ENCODE measurements at places on chromosomes 11 and 22. TPM values are rescaled to one million over a fixed set of nuclear protein-coding genes. Genes with fewer than 3 reads are reported as not detected.

- no peak for DNase-seq
These were observed 631 bp upstream of the C22orf39 start for GRCh38 chr22:19448076-19448607.

- DNase-seq = no peak
These were observed 81.8 kb downstream of the DGCR2 start for GRCh38 chr22:19040391-19040861.

GRCh38 chr11:104134745-104135144, 29.2 kb downstream of the PDGFD start:
- DNase-seq = no peak

DNA sequence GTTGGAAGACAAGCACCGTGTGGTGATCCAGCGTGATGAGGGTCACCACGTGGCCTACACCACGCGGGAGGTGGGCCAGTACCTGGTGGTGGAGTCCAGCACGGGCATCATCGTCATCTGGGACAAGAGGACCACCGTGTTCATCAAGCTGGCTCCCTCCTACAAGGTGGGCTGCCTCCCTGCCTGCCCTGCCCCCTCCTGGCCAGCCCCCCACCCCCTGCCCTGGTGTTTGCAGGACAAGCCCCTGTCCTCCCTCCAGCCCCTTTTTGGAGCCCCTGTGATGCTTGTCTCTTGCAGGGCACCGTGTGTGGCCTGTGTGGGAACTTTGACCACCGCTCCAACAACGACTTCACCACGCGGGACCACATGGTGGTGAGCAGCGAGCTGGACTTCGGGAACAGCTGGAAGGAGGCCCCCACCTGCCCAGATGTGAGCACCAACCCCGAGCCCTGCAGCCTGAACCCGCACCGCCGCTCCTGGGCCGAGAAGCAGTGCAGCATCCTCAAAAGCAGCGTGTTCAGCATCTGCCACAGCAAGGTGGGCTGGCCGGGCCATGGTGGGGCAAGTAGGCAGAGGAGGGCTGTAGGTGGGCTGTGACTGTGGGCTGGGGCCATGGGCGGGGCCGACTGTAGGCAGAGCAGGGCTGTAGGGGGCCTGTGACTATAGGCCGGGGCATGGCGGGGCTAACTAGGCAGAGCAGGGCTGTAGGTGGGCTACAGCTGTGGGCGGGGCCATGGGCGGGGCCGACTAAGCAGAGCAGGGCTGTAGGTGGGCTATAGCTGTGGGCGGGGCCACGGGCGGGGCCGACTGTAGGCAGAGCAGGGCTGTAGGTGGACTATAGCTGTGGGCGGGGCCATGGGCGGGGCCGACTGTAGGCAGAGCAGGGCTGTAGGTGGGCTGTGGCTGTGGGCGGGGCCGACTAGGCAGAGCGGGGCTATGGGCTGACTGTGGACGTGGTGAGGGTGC, 13.6 kb downstream of the MUC2 start:
- no peak for DNase-seq

GRCh38 chr11:112724496-112724790, 236.8 kb upstream of the NCAM1 start:
- no peak for DNase-seq

DNA sequence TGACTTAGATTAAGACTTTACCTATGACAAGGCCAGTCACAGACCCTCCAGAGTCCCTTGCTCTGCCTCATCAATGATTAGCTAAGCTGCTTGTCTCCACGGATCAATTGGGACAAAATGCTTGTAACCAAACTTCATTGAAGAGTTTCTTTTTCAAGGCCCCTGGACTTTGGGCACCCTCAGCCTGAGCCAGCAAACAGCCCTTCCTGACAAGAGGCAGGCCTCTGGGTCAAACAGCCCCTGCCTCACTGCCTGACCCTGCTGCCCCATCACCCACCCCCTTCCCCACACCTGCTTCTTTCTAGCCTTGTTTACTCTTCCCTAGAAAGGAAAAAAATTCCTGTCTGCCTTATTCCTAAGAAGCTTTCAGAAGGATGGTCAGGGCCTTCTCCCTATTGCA, 26.3 kb upstream of the CDON start:
- no peak for DNase-seq

DNA sequence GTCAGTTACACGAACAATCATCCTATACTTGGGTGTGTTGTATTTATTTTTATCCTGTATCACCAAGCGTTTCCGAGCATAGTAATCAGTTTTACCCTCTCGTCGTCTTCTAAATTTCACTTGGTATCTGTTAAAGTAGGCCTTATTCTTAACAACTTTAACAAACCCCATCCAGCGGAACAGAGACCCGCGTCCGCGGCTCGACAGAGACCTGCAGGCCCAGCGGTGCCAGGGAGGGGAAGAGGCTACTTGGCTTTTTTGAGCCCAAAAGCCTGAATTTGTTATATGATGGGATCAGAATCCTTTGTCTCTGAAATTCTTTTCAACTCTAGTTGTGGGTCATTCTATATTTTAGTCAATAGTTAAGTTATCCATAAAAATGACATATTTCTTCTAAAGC, 56.5 kb upstream of the A4GALT start:
- DNase-seq = no peak

GRCh38 chr11:19980957-19981669, 179.2 kb downstream of the DBX1 start:
- DNase-seq = no peak

- no peak for DNase-seq
These were observed 24.9 kb downstream of the LMO2 start for GRCh38 chr11:33866936-33867335.

GRCh38 chr11:71286701-71287643, 34.6 kb upstream of the SHANK2 start:
- DNase-seq = no peak

- no peak for DNase-seq
These were observed 26.4 kb upstream of the UCP3 start for GRCh38 chr11:74035264-74035663.

DNA sequence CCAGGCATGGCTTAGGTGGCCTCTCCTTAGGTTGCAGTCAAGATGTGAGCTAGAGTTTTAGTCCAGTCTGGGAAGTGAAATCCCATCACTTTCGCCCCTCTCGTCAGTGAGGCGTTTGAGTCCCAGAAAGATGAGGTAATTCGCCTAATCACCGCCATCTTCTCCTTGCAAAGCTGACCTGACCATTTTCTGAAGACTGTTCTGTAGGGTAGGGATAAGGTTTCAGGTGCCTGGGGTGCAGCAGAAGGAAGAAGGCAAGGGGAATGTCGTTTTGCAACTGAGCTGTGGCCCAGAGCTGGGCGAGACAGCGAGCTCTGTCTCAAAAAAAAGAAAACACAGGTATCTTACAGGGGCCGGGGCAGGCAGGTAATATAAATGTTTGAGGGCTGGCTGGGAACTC, 61.7 kb upstream of the CECR2 start:
- DNase-seq = no peak

GRCh38 chr11:133508468-133508867, 23.8 kb downstream of the OPCML start:
- DNase-seq = no peak

- DNase-seq = no peak
These were observed 22.4 kb downstream of the DUSP8 start for GRCh38 chr11:1549338-1550330.

- DNase-seq = no peak
These were observed 65.1 kb upstream of the SLC35C1 start for GRCh38 chr11:45739866-45740265.

DNA sequence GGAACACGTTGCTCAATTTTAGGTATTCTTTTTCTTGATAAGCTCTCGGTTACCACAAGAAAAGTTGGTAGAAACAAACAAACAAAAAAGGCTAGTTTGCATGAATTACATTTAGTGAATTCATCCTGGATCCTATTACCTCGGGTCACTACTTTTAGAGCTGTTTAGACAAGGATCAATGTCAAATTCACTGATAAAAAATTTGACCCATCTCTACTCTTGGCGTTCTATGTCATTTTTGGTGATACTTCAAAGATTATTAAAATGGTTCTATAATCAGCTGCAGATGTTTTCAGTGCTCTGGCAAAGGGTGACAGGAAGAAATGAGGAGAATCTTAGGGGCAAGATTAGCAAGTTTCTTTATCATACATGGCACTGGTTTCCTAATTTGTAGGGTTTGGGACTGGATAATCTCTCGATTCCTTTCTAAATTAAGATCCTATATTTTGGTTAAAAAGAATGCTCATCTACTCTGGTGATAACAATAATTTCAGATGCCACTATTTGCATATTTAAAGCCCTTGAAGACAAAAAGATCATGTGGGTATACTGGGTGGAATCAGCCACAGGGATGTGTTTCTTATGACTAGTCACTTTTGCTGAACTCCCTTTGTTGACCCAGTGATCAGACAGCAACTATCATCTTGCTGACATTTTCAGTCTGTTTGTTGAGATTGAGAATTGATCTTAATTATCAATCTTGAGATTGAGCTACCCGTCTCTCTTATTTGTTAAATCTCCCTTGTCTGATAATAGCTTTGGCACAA, 442.9 kb downstream of the AASDHPPT start:
- DNase-seq = no peak

DNA sequence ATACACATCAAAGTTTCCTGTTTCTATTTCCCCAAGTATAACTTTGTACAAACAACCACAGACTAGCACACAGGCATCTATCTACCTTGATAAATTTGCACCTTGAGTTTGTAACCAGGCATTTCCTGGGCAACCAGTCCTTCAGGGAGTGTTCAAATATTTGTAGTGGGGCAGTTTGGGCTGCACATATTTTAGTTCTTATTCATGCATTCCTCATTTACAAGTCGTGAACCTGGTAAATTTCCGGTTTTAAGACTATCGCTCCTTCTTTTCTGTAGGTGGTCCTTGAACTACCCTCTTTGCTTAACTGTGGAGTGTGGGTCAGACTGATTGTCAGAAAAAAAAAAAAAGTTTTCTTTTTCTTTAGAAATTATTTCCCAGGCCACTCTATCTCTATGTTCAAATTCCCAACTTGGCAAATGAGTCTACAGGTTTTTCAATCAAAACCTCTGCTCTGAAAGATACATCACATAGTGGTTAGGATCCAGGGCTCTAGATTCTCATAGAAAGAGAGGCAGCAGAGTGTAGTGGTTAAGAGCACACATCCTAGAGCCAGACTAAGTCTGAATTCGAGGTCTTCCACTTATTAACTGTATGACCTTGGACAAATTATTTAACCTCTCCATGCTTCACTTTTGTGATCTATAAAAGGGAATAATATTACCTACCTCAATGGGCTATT, 201.5 kb downstream of the SOX6 start:
- no peak for DNase-seq

DNA sequence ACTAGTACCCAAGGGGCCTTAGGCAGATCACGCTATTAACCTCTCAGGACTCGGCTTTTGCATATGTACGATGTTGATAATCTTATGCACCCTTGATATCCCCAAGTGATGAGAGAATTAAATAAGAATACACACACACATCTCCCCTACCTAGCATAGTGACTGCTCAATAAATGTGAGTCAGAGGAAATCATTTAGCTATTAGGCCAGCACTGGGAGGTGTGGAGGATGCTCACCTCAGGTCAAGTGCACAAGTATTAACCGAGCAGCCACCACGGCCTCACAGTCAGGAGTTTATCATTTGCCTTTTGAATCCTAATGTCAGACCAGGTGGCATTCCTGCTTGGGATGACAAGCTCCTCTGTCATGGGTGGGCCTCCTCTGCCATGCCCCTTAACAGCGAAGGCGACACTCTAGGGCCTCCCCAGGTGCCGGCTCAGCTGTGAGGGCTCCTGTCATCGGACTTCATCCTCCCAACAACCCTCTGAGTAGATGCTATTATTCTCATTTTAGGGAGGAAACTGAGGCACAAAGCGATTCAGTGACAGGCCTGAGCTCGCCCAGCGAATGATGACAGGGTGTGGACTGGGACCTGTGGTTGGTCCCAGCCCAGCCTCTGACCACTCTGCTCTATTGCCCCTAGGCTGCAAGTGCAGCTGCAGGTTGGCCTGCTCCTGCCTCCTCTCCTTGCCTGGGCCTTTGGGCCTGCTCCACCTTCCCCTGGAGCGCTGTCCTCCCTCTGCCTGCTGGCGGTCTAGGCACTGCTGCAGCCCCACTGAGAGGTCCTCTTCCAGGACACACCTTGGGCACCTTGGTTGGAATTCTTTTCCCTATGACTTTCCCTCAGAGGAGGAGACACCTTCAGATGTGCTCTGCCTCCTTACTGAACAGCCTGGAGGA, 5.0 kb upstream of the SOX10 start:
- DNase-seq = no peak

DNA sequence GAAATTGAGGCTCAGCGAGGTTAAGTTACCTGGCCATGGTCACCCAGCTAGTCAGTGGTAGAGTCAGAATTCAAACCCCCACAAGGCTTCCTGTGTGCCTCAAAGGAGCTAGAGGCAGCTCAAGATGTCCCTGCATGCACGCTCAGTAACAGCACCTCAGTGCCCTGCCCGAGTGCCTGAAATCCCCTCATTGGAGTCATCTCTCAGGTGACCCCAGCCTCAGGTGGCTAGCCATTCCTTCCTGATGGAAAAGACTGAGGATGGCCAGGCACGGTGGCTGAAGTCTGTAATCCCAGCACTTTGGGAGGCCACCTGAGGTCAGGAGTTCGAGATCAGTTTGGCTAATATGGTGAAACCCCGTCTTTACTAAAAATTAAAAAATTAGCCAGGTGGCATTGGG, 36.9 kb downstream of the LIF start:
- no peak for DNase-seq

DNA sequence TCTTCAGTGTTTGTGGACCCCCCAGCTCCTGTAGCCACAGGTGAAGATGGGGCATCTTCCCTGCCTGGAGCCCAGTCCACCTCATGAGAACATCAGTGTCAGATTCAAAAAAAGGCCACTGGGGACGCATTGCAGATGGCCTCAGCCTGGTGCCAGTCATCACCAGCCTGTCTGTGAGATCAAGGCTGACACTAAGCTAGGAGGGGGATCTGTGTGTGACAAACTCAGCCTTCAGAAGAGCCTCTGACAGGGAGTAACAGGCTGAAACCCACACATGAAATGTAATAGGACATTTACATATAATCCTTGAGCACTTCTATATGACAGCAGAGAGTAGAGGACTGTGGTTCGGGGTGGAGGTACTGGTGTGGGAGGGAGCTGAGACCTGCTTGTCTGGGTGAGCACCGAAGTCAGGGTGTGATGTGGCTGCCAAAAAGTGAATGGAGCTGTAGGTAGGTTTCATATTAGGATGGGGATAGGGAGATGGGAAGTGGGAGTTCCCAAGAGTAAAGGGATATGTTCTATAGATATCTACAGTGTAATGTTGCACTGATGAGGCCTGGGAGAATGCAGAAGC, 20.5 kb upstream of the CCDC134 start:
- DNase-seq = no peak

- DNase-seq = no peak
These were observed 22.1 kb downstream of the RPUSD4 start for GRCh38 chr11:126189109-126189929.

ZNF202 gene
- 5.7 TPM for total RNA-seq

HEPN1 gene
- not detected for total RNA-seq

KDM4D gene
- total RNA-seq = 0.85 TPM

H19 gene
- 413 TPM for total RNA-seq

MIOX gene
- 0.61 TPM for total RNA-seq

GALNT18 gene
- 7.9 TPM for total RNA-seq

TRIM49 gene
- total RNA-seq = 0.09 TPM

APOA4 gene
- 1.7 TPM for total RNA-seq

APIP gene
- 51.8 TPM for total RNA-seq

CD6 gene
- total RNA-seq = 30.7 TPM

HORMAD2 gene
- total RNA-seq = 0.09 TPM

OR51B2 gene
- total RNA-seq = not detected

ROBO4 gene
- 1.5 TPM for total RNA-seq

C11orf21 gene
- total RNA-seq = 2.4 TPM

KCNK4 gene
- not detected for total RNA-seq

APOC3 gene
- 1.1 TPM for total RNA-seq

BAIAP2L2 gene
- 0.33 TPM for total RNA-seq

RAB1B gene
- 80.8 TPM for total RNA-seq

ART1 gene
- total RNA-seq = not detected

NRIP3 gene
- 1.2 TPM for total RNA-seq

SMTNL1 gene
- total RNA-seq = 0.05 TPM

LRRN4CL gene
- 0.80 TPM for total RNA-seq

Data from thymus (tissue), 14 donors.